Stimulated activated CD4-positive, alpha-beta T cell treated with anti-CD3 and anti-CD28 coated beads, TNF-alpha, amount 100 ng/mL, for 24 hours (primary cell): ENCODE measurements at places on chromosomes 5 and 9.

DNA sequence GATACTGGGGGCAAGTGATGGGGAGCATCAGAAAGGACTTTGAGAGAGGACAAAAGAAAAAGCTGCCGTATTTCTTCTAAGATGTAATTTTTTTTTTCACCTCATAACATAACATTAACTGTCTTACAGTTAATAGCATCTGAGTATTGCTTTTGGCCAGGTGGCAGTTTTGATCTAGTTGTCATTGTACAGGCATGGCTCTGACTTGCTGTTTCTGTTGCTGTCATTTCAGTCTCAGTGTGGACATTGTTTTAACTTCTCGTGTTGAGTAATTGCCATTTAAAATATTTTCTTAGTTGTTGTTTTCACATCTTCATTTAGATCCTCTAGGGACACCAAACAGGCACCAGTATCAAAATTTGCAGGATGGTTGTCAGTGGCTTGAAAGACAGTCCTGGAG is 12.4 kb downstream of the SMAD5 start:
- no peak for DNase-seq

DNA sequence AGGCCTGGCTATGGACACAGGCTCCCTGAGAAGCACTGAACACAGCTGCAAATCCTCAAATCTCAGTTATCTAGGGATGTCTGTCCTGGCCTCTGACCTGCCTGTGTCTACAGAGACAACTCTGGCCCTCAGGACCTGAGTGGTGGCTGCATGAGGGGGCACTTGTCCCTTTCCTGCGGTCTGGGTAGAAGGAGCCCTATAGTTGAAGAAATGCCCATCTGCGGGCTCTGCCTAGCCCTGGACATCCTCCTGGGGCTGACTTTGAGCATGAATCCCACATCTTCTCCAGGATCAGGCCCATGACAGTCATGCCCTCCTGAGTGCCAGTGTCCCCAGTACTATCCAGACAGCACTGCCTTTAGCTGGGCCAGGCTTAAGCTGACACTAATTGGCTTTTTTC is 10.0 kb downstream of the DNAJB5 start:
- DNase-seq = no peak

DNA sequence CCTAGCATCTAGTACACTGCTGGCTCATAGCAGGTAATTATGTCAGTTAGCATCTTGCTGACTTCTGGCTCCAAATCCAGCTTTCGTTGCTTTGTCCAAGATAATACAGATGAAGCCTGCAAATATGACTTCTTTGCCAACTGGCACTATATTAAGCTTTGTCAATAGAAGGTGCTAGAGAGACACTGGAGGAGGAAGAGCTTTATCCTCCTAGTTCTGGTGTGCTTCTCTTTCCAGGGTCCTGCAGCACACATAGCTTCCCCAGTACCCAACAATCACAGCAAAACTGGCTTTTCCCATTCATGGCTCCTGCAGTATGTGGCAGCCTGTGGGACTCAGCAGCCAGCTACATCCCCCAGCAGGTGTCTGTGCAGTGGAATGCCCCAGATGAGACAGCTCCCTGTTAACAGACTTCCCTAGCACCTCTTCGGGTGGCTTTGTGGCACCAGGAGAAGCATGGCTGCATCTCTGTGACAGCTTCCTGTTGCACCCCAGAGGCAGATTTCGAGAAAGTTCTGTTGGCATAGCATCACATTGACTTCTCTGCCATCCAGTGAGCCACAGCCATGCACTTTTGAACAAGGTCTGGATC is 147.8 kb downstream of the OXCT1 start:
- DNase-seq = no peak

- no peak for DNase-seq
Observed at GRCh38 chr5:142109331-142110045, 909 bp downstream of the NDFIP1 start.

DNA sequence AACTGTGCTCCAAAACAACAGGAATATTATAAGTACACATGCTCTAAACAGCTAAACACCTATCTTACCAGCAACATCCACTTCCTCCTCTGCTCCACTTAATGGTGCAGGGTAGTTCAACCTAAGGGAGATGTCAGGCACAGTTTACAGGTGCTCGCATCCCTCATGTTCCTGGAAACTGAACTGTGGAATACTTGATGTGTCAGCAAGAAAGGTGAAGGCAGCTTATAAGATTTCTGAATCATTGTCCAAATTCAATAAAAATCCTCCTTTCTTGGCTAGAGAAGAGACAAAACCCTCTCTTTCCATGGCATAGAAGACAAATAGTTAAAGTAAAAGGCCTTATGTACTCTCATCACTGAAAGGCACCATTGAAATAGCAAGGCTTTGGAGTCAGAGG is 272.2 kb downstream of the FBXL7 start:
- DNase-seq = no peak

- DNase-seq = no peak
Observed at GRCh38 chr5:106849266-106849665, 821.5 kb downstream of the EFNA5 start.

GRCh38 chr5:135386886-135387628 is 12.0 kb downstream of the MACROH2A1 start:
- DNase-seq = no peak

DNA sequence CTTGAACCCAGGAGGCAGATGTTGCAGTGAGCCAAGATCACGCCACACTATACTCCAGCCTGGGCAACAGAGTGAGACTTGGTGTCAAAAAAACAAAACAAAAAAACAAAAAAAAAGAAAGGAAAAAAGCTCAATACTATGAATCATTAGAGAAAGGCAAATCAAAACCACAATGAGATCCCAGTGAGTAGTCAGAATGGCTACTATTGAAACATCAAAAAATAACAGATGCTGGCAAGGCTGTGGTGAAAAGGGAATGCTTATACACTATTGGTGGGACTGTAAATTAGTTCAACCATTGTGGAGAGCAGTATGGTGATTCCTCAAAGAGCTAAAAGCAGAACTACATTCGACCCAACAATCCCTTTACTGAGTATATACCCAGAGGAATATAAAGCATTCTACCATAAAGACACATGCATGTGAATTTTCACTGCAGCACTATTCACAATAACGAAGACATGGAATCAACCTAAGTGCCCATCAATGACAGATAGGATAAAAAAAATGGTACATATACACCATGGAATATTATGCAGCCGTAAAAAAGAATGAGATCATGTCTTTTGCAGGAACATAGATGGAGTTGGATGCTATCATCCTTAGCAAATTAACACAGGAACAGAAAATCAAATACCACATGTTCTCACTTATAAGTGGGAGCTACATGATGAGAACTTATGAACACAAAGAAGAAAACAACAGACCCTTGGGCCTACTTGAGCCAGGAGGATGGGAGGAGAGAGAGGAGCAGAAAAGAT is 81.9 kb upstream of the ARRDC3 start:
- no peak for DNase-seq

DNA sequence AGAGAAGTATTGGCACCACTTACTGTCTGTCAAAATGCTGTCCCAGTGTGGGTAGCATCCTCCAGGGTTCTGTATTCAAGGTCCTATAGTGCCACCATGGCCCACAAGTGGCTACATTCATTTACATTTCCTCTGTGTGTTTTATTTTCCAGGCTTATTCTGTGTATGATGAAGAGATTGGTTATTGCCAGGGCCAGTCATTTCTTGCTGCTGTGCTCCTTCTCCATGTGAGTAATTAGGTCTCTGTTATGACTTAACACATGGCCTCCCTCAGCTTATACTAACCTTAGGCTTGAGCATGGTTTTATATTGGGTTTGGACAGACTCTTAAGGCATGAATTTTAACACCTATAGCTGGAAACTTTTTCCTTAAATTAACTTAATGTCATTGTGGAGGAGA is 36.7 kb downstream of the GPR21 start:
- no peak for DNase-seq

DNA sequence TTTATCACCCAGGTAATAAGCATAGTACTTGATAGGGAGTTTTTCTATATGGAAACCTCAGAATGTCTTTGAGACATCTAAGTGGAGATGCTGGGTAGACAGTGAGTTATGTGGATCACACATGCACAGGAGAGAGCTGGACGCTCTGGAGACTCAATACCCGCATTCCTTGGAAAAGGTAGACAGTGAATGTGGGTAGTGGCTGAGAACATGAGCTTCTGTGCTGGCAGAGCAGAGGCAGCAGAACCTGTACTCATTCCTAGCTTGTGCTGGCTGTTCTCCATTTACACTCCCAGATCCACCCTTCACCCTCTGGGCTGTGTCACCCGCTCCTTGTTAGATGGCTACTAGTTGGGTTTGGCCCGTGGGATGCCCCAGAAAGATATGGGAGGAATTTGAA is 269.8 kb downstream of the ASTN2 start:
- DNase-seq = no peak

GRCh38 chr5:142981475-142981874 is 211.3 kb downstream of the ARHGAP26 start:
- no peak for DNase-seq

- DNase-seq = no peak
Observed at GRCh38 chr5:174134545-174134944, 89.0 kb downstream of the NSG2 start.
